ENCODE measurements at places on chromosomes 4 and X.

DNA sequence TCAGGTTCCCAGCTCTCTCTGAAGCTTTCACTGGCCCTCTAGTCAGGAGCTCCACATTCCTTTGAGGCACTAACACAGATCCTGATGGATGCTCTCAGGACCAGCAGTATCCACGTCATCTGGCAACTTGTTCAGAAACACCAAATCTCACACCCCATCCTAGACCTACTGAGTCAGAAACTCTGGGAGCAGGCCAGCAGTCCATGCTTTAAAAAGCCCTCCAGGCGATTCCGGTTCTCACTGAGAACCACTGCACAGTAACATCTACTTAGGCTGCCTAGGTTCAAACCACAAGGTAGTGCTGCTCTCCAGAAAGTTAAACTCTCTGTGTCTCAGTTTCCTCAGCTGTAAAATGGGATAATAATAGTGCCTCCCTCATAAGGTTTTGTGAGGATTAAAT is 55.3 kb downstream of the CCDC158 start:
- no peak overlapping the region for H3K27ac ChIP-seq
- H3K4me3 ChIP-seq, result no peak overlapping the region
- no peak for DNase-seq
- no peaks in the 10 kb centered on the region for H3K27me3 ChIP-seq
- no peaks in the 10 kb centered on the region for H3K36me3 ChIP-seq

DNA sequence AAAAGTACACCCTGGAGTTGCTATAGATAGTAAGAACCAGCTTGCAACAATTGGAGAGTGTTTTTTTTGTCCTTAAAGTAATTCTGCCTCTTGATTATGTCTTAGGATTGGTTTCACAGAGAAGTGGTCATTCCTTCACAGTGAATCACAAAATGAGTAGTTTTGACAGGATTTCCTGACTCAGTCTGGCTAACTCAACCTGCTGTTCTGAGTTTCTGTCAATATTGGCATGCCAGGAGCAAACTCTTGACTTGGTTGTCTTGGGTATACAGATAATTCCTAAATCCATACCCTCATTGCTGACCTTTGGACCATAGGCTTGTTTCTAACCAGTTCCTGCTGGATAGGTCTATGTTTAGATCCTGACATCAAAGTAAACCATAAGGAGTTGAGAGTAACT is 9.4 kb downstream of the FHIP1A start:
- no peaks in the 10 kb centered on the region for H3K27me3 ChIP-seq
- peaks cover 3% of the 10 kb centered on the region for H3K4me1 ChIP-seq
- DNase-seq, result no peak
- no peak overlapping the region for H3K27ac ChIP-seq

DNA sequence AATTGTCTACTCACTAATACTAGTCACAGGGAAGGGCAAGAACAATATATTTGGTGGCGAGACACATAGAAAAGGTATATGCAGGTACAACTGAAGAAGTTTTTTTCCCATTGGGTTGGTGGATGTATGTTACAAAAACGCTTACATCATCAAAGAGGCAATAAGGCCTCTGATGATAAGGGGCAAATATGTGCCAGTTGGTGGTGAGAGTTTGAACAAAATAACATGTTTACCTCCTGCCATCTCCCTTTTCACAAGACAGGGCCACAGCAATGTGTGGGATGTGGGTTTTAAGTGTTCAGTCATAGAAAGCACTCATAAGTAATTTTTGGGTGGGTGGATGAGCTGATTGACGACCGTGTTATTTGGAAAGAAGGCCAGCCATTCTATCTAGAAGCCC is 41.7 kb downstream of the PAGE2 start:
- H3K4me3 ChIP-seq, result no peak overlapping the region
- H3K27me3 ChIP-seq, result peaks cover 5% of the 10 kb centered on the region
- DNase-seq, result no peak
- H3K27ac ChIP-seq, result no peak overlapping the region

- no peak overlapping the region for H3K27ac ChIP-seq
- no peaks in the 10 kb centered on the region for H3K4me1 ChIP-seq
- H3K4me3 ChIP-seq, result no peak overlapping the region
- no peaks in the 10 kb centered on the region for H3K36me3 ChIP-seq
Measured at GRCh38 chr4:73754934-73755333, 14.6 kb downstream of the CXCL8 start.

GRCh38 chr4:152346526-152346925 is 189.4 kb downstream of the FBXW7 start:
- H3K27me3 ChIP-seq, result no peaks in the 10 kb centered on the region
- H3K27ac ChIP-seq, result no peak overlapping the region
- H3K36me3 ChIP-seq, result no peaks in the 10 kb centered on the region
- H3K4me3 ChIP-seq, result no peak overlapping the region
- H3K4me1 ChIP-seq, result peaks cover 22% of the 10 kb centered on the region

DNA sequence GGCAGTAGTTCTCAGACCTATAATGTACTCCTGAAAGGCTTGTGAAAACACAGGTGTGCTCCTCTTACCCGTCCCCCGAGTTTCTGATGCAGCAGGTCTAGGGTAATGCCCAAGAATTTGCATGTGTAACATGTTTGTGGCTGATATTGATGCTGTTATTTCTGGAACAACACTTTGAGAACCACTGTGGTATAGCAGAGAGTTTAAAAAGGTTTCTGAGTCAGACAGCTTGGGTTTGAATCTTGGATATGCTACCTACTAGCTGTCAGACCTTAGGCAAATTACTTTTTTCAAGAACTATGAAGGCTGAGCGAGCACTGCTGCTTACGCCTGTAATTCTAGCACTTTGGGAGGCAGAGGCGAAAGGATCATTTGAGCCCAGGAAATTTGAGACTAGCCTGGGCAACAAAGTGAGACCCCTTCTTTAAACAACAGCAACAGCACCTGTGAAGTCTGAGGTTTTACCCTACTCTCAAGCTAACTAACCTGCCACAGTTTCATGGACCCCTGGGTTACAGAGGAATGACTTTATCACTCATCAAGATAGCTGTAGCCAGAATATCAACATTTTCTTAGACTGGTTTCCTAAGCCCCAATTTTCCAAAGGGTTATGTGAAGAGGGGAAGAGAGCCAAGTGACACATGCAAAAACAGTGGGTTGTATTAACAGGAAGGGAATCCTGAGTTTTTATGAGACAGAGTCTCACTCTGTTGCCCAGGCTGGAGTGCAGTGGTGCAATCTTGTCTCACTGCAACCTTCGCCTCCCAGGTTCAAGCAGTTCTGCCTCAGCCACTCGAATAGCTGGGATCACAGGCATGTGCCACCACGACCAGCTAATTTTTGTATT is 5.1 kb downstream of the AFF1 start:
- H3K27me3 ChIP-seq, result no peaks in the 10 kb centered on the region
- peak overlapping the region; percentile 71 for H3K27ac ChIP-seq
- no peak overlapping the region for H3K4me3 ChIP-seq

DNA sequence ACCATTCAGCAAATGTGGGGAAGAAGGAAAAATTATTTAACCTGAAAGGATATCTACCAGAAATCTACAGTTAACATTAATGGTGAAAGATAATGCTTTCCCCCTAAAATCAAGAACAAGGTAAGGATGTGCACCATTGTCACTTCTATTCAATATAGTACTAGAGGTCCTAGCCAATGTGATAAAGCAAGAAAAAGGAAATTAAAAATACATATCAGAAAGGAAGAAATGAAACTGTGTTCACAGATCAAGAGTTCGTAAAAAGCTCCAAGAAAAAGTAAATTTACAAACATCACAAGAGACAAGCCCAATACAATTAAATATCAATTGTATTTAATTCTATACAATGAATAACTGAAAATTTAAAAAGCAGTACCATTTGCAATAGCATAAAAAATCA is 57.6 kb downstream of the CNOT6L start:
- H3K36me3 ChIP-seq, result peaks cover 61% of the 10 kb centered on the region
- no peaks in the 10 kb centered on the region for H3K4me1 ChIP-seq
- no peak for DNase-seq

DNA sequence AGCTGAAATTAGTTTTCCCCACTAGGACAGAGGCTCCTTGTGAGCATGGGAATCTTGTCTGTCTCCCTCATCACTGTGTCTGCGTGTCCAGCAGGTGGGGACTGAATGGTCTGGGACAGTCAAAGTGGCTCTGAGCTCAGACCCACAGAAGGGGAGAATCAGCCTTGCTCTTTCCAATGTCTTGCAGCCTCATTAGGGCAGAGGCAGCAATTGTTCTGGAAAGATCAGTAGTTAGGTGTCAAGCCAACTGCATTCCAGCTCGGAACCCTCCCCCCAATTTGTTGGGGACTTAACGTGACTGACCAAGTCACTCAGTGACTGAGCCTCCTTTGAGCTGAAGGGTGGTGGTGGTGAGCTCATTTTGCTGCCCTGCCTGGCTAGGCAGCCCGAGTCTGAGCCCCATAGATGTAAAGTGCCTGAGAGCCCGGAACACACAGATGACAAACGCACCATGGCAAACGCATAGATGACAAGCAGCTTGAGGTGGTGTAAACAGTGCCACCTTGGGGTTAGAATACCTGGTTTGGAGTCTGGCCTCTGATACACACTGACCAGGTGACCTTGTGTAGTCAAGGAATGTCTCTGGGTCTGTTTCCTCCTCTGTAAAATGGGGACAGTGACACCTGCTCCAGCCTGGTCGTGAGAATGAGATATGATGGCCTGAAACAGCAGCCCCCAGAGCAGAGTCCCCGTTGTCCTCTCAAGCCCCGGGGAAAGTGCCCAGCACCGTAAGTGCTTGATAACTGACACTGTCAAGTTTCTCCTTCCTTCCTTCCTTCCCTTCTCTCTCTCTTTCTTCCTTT is 2.7 kb upstream of the SORCS2 start:
- H3K4me3 ChIP-seq, result no peak overlapping the region
- no peak overlapping the region for H3K27ac ChIP-seq
- no peak for DNase-seq

- no peaks in the 10 kb centered on the region for H3K36me3 ChIP-seq
- H3K27ac ChIP-seq, result no peak overlapping the region
- no peak for DNase-seq
- H3K27me3 ChIP-seq, result no peaks in the 10 kb centered on the region
Measured at GRCh38 chr4:53039741-53040458, 177.8 kb downstream of the RASL11B start.

DNA sequence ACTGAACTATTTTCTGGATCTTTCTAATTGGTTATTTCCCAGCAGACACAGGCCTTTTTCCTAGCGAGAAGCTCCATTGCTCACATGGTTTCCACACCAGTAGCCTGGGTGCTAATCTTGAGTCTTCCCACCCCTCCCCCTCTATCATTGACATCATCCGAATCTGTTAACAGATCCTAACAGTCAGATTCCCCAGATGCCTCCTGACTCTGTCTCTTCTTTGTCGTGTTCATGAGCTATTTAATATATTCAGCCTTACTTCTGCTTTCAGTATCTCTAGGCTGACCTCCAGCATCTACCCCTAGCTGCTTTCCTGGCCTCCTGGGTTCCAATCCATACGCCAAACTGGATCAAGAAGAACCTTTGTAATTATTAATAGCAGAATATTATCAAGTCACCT is 85.0 kb downstream of the CLNK start:
- H3K4me1 ChIP-seq, result no peaks in the 10 kb centered on the region
- no peaks in the 10 kb centered on the region for H3K27me3 ChIP-seq
- H3K36me3 ChIP-seq, result no peaks in the 10 kb centered on the region
- no peak overlapping the region for H3K27ac ChIP-seq

DNA sequence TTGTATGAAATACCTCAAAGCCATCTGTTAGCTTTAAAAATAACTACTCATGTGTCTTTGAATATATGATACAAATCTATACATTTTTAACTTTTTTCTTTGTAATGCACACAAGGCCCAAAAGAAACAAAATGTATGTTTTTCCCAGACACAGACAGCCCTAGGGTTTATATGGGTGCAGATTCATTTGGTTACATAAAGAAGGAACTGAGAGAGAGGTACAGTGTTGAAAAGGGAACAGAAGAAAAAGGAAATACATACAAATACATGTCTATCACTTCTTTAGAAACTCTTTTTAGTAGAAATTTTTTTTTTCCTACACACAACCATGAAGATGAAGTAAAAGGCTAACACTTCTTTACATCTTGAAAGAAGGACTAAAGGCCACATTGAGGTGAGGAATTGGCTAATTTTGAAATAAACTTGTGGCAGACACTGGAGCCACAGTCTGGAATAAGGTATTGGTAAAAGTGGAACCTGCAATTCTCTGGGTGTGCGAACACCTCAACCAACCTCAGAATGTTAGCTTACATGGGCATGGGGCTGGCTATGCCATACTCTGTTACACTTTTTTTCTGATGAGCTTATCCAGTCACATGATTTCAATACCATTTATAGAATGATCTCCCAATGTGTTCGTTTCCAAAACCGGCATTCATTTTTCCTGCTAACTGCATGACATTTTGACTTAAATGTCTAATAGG is 67.9 kb downstream of the FAM47C start:
- no peaks in the 10 kb centered on the region for H3K36me3 ChIP-seq
- no peaks in the 10 kb centered on the region for H3K4me1 ChIP-seq
- no peaks in the 10 kb centered on the region for H3K27me3 ChIP-seq
- no peak overlapping the region for H3K27ac ChIP-seq
- DNase-seq, result no peak

- peaks cover 3% of the 10 kb centered on the region for H3K27me3 ChIP-seq
- H3K36me3 ChIP-seq, result no peaks in the 10 kb centered on the region
- no peak for DNase-seq
- H3K27ac ChIP-seq, result no peak overlapping the region
Measured at GRCh38 chrX:70034646-70035045, 15.1 kb downstream of the AWAT2 start.

DNA sequence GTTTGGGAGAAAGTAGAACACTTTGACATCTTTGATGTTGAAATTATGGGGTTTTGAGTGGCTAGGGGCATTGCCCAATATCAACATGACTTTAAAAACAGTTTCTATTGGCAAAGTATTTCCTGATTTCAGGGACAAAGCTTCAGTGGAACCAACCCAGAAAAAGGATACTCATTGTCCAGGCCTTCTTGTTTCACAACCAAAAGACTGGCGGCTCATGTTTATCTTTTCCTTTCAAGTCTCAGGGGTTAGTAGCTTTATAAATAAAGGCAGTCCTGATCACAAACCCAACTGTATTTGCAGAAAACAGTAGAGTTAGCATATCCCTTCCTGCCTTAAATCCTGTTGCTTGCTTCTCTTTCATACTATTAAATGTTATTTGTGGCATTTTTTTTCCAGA is 119.1 kb downstream of the SLITRK2 start:
- DNase-seq, result no peak
- no peak overlapping the region for H3K27ac ChIP-seq
- no peak overlapping the region for H3K4me3 ChIP-seq

DNA sequence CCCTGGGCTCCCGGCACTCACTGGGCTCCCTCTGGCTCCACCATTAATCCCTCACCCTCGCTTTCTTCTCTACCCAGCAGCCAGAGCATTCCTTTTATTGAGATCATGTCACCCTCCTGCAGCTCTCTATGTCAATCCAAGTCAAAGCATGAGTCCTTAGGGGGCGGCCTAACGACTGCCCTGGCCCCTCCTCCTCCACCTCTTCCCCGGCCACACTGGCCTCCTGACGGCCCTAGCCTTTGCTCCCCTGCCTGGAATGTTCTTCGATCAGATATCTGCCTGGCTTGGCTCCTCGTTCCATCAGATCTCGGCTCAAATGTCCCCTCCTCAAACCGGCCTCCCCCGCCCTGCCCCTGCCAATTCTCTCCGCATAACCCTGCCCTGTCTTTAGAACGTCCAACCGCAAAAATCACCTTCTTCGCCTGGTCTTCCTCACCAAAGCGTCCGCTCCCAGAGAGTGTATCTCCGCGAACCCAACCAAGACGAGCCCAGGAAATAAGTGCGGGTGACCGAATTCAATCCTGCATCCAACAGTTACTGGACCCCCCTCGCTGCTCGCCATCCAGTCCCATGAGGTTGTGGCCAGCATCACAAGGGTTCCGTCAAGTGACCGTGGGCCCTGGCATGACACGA is 722 bp upstream of the PNCK start:
- no peaks in the 10 kb centered on the region for H3K4me1 ChIP-seq
- no peaks in the 10 kb centered on the region for H3K27me3 ChIP-seq
- H3K36me3 ChIP-seq, result no peaks in the 10 kb centered on the region
- no peak for DNase-seq
- no peak overlapping the region for H3K4me3 ChIP-seq
- no peak overlapping the region for H3K27ac ChIP-seq
